ENCODE measurements at places on chromosomes 7 and 10. TPM values are rescaled to one million over a fixed set of nuclear protein-coding genes. Genes with fewer than 3 reads are reported as not detected.

Gene ITIH5
- 5.3 TPM for total RNA-seq

Gene SVOPL
- total RNA-seq, result 0.86 TPM

Gene FAM25G
- not detected for total RNA-seq

Gene TES
- total RNA-seq, result 31.0 TPM

Gene GIMAP4
- 0.33 TPM for total RNA-seq

Gene FEZF1
- not detected for total RNA-seq

Gene COBL
- total RNA-seq, result 26.3 TPM

Gene UCN3
- total RNA-seq, result not detected

Gene CFAP58
- total RNA-seq, result 0.63 TPM

Gene SRRM3
- total RNA-seq, result 5.1 TPM

Gene ADIRF
- 1.4 TPM for total RNA-seq

Gene SLC26A5
- 0.35 TPM for total RNA-seq

Gene FGL2
- total RNA-seq, result not detected

Gene PCGF6
- 20.5 TPM for total RNA-seq

Gene LRRC18
- total RNA-seq, result not detected

Gene SFRP4
- total RNA-seq, result not detected

Gene CYP17A1
- total RNA-seq, result not detected

Gene LEP
- not detected for total RNA-seq

Gene VSTM2A
- 0.12 TPM for total RNA-seq

Gene ASB10
- total RNA-seq, result not detected

Gene LIPK
- not detected for total RNA-seq

Gene MOGAT3
- not detected for total RNA-seq

Gene VSTM4
- 0.65 TPM for total RNA-seq

Gene FAM237B
- total RNA-seq, result not detected

Gene SDK1
- 22.7 TPM for total RNA-seq

Gene TRIM74
- total RNA-seq, result 0.68 TPM

Gene HTR7
- total RNA-seq, result 7.6 TPM

Gene HOXA9
- total RNA-seq, result not detected

Gene HIPK2
- 125 TPM for total RNA-seq

Gene KCNH2
- 1.1 TPM for total RNA-seq

Gene CPA1
- total RNA-seq, result not detected

Gene ZNF107
- 16.9 TPM for total RNA-seq

All from endodermal cell (in vitro differentiated cells).